ENCODE measurements at places on chromosomes 3 and 15. TPM values are rescaled to one million over a fixed set of nuclear protein-coding genes. Genes with fewer than 3 reads are reported as not detected.

Gene CCR1
- 0.98 TPM for total RNA-seq

Gene UBE2Q2
- total RNA-seq, result 26.7 TPM

Gene C3orf49
- total RNA-seq, result not detected

Gene STX19
- total RNA-seq, result 1.3 TPM

Gene CD80
- total RNA-seq, result 0.10 TPM

Gene ONECUT1
- total RNA-seq, result 11.1 TPM

Gene P3H2
- total RNA-seq, result 23.5 TPM

Gene PTH1R
- 63.0 TPM for total RNA-seq

Gene STOML1
- total RNA-seq, result 10.4 TPM

Gene CPLX3
- total RNA-seq, result not detected

Gene ZNF80
- not detected for total RNA-seq

Gene CAMKV
- total RNA-seq, result 1.6 TPM

Gene PLCB2
- 5.8 TPM for total RNA-seq

Gene TRIM42
- total RNA-seq, result not detected

Gene PSTPIP1
- 0.77 TPM for total RNA-seq

Gene PLS1
- 14.6 TPM for total RNA-seq

Gene LMAN1L
- not detected for total RNA-seq

DNA sequence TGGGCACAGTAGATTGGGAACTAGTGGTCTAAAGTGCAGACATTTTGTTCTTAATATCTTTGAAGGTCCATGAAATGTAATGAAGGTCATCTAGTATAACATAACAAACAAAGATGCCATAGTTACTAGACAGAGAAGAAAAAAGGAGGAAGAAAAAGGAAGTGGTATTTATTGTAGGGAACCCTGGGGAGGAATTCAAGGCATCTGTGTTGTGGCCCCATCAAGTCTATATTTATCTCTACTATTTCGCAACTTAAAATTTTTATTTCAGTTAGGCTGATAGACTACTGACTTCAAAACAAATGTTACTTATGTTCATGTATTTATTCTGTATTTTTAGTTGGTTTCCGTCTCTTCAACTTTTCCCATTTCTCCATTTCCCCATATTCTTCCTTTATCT, 48.9 kb upstream of the ZDHHC23 start:
- DNase-seq, result no peak

GRCh38 chr3:24944805-24945520, 450.3 kb upstream of the THRB start:
- DNase-seq, result no peak

DNA sequence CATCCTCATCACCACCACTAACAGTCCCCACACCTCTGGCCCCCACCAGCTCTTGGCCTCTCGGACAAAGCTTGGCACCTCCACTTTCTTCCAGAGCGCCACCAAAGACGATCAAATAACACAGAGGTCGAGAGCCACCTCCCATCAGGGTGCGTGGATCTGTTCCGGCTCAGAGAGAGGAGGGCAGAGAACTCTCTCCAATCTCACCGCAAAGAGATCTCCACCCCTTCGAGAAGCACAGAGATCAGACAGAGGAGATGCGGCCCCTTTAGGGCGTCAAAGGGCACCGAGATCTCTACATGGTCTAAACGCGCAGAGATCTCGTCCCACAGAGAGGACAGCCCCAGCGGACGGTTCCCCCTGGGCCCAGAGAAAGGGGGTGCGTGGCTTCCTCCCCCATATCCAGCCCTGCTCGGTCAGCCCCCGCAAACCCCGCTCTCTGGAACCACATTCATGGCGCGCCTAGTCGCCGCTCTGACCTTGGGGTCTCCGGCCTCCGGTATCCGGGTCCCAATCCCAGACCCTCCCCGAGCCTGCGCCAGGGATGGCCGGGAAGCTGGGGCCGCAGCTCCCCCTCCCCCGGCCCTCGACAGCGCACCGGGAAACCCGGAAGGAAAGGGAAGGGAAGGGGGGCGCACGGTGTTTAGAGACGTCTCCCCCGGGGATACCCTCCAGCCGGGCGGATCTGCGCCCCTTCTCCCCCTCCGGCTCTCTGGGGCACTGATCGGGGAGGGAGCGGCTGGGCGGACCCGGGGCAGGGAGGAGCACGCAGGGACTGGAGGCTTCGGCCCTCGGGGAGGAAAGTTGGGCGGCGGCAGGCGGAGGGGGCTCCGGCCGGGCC, 608 bp downstream of the SCN5A start:
- DNase-seq, result no peak

DNA sequence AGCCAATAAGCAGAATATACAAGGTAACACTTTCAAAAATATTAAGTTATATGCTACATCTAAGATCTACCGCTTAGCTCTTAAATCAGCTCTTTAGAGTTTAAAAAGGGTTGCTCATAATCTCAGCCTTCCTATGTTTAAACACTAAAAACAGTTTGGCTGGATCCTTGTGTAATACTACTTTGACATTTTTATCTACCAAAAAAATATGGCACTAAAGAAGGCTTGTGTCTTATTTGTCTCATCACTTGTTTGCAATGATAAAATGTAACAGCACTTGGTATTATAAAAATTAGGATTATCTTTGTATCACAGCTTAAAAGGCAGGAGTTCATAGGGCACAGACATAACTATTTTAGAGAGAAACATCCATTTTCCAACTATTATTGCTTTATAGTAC, 9.8 kb downstream of the ANKRD28 start:
- DNase-seq, result no peak

DNA sequence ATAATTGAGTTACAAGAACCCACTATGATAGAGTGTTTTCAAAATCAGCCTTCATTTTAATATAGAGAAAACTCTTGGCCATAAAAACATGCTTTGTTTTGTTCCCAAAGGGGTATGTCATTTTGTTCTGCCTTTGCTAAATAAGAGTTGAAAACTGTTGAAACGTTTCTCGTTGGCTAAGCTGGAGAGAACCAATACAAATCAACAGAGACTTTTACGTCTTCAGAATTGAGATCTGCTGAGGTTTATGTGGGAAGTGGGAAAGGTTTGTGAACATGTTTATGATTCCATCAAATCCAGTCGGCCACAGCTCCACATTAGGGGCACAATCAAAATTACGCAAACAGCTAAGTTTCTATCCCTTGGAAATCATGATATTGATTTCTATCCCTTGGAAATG, 102.0 kb downstream of the IGF2BP2 start:
- DNase-seq, result no peak

GRCh38 chr3:142356818-142357217, 91.0 kb downstream of the XRN1 start:
- DNase-seq, result no peak

GRCh38 chr3:153840487-153840886, 280.7 kb upstream of the ARHGEF26 start:
- no peak for DNase-seq

GRCh38 chr15:79932447-79932846, 35.6 kb upstream of the MTHFS start:
- no peak for DNase-seq

DNA sequence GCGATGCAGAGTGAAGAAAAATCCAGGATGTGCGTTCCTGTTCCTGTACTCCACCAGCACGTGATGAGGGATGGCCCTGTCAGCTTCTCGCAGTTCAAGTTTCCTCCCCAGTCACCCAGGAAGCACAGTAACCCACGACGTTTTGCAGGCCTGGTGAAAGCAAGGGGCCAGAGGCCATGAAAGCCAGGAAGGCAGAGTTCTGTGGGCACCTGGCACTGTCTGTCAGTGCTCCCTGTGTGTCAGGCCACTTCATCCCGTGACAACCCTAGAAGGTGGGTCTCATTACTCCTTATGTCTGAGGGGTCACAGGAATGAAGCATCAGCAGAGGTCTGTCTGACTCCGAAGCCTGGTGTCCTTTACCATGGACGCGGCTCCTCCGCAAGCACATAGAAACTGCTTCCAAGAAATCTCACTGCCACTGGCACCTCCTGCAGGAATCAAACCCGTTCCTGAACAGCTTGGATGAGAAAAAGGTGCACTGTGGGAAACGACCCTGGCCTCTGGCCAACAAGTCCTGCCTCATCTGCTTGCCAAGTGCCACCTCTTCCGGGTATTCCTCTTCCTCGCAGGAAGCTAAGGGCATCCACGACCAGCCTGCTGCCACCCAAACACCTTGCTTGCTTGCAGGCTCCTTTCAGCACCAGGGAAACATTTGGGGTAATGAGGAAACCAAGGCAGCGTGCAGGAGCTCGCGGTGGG, 14.6 kb downstream of the RAB43 start:
- DNase-seq, result no peak

GRCh38 chr3:182445576-182445975, 347.7 kb upstream of the ATP11B start:
- DNase-seq, result no peak

DNA sequence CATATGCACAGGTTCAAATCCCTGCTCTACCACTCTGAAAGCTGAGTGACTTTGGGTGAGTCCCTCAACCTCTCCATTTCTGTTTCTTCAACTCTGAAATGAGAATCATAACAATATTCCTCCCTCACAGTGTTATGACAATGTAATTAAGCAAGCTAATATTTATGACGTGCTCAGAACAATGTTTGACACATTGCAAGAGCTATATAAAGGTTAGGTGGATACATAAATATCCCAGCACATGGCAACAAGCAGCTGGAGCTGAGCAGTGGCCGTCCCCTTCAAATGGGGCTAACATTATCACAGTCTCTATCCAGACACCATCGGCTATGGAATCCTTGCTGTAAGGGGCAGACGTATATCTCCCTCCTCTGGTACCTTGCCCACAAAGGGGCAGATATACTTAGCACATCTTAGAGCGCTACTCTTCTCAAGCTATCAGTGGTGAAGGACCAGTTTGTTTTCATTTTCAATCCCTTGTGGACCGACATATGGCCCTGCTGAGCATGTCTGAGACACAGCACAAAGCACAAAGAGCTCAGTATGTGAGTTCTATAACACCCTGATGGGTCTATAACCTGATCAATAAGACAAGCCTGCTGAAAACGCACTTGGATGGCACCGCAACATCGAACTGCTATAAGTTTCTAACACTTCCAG, 80.9 kb downstream of the PRICKLE2 start:
- no peak for DNase-seq

- no peak for DNase-seq
Observed at GRCh38 chr3:70061096-70061495, 61.6 kb downstream of the SAMMSON start.

- DNase-seq, result no peak
Observed at GRCh38 chr3:174287705-174288104, 571.4 kb upstream of the NAALADL2 start.

GRCh38 chr3:10224794-10225665, 23.2 kb upstream of the TATDN2 start:
- DNase-seq, result no peak

DNA sequence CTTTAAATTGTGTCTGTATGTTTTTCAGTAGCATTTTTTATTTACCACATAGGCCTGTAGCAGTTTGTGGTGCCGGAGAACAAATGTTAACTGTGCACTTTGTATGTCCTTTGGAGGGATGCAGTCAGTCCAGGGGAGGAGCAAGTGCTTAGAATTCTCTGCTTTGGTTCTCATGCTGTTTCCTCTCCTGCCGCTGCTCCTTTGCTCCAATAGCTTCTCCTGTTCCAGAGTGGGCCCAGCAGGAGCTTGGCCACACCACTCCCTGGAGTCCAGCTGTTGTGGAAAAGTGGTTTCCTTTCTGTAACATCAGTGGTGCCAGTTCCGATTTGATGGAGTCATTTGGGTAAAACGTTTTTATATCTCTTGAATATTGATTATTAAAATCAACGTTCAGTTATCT, 16.6 kb downstream of the TICRR start:
- DNase-seq, result no peak

GRCh38 chr15:44011238-44011854, 183.7 kb downstream of the FRMD5 start:
- no peak for DNase-seq

GRCh38 chr3:45870099-45870498, 16.2 kb upstream of the CCR9 start:
- no peak for DNase-seq

DNA sequence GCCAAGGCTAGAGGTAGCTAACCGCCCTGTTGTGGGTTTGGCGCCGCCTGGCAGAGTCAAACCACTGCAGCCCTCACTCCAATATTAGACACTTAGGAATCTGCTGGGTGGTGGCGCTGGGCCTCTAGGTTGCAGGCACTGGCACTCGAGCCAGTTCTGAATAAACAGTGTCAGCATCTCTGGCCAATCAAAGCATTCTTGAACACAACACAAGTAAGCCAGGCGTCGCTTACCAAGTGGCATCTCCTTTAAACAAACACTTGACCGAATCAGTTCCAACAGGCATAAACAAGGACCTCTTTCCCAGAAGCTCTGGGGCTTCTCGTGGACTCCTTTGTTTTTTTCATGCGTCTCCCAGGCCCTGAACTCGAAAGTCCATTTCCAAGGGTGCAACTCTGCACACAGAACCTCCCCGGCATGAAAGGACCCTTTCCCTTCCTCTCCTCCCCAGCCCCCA, 82.3 kb downstream of the LRIG1 start:
- DNase-seq, result no peak

- no peak for DNase-seq
Observed at GRCh38 chr3:100898681-100899080, 94.5 kb downstream of the ABI3BP start.

DNA sequence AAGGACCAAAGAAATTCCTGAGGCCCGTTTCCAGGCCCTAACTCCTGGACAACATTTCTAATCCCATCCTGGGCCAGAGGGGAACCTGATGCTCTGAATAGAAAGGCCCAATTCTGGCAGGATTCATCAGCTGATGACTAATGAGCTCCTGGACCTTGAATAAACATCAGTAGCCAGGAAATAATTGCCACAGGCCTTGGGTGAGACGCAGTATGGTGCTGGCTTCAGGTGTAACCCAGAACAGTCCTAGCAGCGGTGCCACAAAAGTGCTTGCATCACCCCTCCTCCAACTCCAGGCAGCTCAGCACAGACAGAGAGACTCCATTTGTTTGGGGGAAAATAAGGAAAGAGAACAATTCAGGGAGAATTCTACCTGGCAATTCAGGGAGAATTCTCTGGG, 184.7 kb upstream of the POU1F1 start:
- no peak for DNase-seq

DNA sequence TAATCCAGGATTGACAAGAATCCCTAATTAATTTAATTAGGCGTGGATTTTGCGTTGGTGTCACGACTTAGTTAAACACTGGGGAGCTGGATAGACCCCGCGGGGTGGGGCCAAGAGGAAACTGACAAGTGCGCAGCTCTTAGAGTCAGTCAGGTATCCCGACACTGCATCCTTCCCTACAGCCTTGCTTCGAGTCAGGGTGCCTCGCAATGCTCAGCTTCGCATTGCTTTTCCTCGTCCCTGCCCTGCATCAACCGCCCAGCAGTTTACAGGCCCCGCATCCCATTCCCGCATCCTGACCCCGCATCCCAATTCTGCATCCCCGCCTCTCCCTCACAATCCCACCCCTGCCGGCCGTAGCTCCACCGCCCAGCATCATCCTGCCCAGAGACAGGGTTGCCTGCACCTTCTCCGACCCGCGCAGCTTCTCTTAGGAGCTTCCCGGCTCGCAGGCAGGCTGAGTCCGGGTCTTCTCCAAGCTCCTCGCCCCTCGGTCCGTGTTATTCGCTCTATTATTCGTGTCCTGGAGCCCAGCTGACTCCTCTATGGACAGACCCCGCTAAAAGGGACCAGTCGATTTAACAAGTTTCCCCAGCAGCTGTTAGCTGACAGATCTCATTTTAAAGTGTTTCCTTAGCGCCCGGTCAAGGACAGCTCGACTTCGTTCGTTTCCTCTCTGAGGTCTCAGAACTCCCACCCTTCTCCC, 699 bp upstream of the SHOX2 start:
- no peak for DNase-seq
